ENCODE measurements at places on chromosomes 7 and 10.

DNA sequence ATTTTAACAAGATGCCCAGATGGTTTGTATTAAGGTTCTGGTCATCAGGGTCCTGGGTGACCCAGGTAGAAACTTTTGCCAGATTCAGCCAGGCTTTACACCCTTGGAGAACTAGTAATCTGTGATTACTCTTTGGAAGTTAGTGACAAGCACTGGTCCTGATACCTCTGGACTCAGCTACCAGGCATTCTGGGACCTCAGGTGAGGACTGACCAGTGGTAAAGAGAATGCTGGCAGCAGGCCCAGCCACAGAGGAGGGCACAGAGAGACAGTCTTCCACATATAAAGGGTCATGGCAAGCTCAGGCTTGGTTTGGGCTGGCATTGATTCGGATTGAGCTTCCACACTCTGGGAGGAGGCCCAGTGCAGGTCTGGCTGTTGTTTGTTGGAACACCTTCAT, 112.0 kb upstream of the CHST15 start:
- DNase-seq, result no peak

GRCh38 chr10:17685233-17685840, 41.4 kb downstream of the STAM start:
- no peak for DNase-seq

- no peak for DNase-seq
Observed at GRCh38 chr7:69204943-69205342, 393.3 kb upstream of the AUTS2 start.

DNA sequence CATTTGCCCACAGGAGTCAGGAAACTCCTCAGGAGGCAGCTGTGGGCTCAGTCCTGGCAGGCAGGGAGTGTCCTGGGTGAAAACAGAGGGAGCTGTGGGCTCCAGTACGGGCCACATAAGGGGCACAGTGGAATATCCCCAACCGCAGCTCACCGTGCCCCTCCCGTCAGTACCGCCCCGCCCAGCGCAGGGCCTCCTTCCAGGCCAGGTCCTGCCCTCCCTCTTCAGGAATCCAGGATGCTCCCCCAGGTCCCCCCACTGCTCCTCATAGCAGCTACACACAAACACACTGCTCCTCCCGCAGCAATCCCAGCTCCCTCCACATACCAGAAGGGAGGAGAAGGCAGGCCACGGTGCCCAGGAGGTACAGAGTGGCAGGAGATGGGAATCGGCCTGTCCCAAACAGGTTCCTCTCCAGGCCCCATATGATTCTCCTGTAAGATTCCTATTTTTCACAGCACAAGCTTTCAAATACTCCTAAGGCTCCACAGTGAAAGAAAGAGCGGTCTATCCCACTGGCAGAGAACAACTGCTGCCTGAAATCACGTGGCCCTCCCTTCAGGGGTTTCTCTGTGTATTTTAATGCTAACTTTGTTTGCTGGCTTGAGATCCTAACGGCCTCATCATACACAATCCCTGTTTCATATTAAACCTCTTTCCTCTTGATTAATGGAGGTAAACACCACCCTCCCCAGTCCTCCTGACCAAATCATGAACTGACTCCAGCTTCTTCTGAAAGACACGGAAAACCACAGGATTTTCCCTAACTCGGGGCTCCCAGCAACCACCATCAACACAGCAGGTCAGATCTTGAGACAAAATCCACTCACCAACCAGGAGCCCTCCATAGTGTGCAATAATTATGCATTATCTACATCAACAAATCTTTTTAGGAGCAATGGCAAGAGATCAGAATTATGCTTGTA, 178.7 kb downstream of the TNS3 start:
- DNase-seq, result no peak

DNA sequence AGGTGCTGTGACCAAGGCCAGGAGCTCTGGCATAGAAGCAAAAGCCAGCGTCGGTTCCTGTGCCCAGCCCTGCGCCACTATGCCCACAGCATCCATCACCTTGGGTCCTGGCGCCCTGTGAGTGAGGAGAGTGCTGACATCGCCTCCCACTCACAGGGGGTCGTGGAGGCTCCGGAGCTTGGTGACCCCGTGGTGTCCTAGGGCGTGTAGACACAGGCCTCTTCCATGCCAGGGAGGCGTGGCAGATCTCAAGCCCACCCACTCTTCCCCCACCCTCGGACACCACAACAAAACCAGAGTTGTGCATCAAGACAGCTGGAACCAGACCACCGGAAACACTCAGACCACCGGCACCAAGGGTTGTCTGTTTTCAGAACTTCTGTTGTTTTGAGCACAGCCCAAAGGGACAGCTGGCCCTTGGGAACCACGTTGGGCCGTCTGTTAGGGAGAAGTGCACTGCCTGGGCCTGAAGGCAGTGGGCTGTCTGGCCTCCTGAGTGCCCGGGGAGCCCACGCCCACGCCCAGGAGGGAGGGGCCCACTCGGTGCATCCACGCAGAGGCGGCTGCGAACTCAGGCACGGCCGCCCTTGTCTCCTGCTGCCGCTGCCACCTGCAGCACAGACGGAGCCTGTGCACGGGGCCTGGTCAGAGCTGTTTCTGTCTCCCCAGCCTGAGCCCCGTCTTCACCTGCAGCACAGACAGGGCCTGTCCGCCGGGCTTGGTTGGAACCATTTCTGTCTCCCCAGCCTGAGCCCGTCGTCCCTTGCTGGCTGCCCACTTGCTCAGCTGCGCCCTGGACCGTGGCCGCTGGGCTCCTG, 106.3 kb downstream of the INPP5A start:
- no peak for DNase-seq

DNA sequence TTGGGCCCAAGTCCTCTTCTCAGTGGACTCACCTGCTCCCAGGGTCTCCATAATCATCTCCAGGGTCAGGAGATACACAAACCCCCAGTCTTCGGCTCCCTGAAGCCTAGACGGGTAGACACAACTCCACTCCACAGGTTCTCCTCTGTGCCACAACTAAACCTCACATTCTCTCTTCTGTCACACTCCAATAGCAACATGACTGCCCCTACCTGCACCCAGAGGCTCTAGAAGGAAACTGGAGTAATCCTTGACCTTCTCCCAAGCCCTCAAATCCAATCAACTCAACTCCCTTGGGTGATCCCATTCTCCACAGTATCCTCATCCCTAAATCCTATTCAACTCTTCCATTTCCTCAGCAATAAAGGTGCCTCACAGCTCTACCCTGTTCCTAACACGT, 16.2 kb downstream of the HNRNPF start:
- no peak for DNase-seq

GRCh38 chr10:25105262-25105661, 69.5 kb upstream of the GPR158 start:
- DNase-seq, result no peak

- DNase-seq, result peak; percentile 40
Observed at GRCh38 chr7:33107136-33108066, 1.8 kb downstream of the RP9 start.

GRCh38 chr10:508726-509125, 180.7 kb downstream of the DIP2C start:
- no peak for DNase-seq

- DNase-seq, result no peak
Observed at GRCh38 chr7:137909042-137909441, 62.3 kb upstream of the DGKI start.

DNA sequence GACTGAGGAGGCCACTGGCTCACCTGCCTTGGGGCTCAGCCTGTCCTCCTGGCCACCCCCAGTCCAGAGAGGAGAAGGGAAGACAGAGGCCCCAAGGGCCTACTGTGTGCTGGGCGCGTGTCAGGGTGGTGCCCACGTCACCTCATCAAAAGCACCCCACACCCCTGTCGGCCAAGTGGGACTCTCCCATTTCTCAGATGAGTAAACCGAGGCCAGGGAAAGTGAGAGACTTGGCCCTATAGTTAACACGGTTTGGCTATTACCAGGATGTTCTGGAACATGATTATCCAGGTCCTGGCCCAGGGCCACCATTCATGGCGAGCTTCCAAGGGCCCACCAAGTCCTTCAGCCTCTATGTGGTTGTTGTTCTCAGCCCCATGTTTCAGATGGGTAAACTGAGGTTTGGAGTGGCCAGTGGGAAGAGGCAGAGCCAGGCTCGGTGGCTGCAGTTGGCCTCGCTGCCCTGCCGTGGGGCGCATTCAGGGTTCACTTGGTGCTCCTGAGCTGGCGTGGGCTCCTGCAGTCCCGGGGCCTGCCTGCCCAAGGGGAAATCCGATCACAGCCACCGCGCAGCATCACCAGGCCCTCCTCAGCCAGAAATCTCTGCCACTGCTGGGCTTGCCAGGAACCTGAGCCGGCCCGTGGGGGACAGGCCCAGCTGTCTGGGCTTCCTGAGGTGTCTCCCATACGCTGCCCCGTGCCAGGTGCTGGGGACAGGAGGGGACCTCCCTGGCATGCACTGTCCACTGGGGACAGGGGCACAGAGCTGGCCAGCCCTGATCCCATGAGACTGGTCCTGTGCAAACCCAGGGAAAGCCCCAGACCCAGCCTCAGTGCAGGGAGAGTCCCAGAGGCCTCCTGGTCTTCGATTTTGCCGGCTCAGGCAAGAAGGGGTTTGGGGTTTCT, 117.7 kb upstream of the TNRC18 start:
- no peak for DNase-seq

DNA sequence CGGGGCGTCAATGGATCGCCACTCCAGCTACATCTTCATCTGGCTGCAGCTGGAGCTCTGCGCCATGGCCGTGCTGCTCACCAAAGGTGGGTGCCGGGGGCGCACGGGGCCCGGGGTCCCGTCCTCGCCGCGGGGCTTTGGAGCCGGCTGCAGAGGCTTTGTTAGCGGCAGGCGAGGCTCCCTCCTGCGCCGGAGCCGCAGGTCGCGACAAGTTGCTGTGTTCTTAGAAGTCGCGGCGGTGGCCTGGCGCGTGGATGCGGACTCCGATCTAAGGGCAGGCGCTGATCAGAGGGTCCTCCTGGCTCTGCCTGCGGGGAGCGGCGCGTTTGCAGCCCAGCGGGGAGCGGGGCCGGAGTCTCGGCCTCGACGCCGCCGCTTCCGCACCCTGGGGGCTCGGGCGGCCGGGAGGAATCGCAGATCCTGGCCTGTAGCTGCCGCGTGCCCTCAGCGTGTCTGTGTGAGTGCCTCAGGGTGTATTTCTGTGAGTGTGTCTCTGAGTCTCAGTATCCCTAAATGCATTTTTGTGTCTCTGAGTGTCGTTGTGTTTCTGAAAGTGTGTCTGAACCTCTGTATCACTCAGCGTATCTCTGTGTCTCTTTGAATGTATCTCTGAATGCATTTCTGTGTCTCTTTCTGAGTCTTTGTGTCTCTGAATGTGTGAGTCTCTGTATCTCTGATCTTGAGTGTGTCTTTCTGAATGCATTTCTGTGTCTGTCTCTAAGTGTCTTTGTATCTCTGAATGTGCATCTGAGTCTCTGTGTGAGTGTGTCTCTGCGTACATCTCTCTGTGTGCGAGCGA, 766 bp downstream of the BAMBI start:
- no peak for DNase-seq

DNA sequence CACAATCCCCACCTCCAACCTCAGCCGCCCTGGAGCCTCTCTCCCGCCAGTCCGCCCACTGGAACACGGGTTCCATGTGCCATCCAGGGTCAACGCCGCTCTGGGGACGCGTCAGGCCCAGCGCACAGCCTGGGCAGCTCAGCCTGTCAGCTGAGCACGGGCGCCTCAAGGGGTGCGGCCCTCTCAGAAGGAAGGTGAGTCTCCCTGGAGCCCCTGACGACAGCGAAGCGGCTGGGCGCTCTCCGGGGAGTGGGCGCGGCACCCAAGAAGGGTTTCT, 1.2 kb upstream of the SLC18A3 start:
- no peak for DNase-seq

DNA sequence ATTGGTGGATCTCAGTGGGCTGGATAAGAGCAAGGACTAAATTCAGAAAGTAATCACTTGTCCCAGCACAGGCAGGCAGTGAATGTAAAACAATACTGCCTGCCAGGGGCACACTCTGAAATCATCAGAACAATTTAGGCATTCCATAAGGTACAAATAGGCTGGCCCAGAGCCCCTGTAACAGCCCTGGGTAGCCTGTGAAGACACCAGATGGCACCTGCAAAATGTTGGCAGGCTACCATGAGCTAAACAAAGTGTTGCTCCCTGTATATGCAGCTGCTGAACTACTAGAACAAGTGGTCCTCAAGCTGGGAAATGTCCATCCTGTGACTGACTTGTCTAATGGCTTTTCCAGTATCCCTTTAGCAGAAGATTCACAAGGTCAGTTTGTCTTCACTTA, 3.0 kb upstream of the PRSS37 start:
- peak; percentile 18 for DNase-seq

- peak; percentile 53 for DNase-seq
Observed at GRCh38 chr7:47818796-47819606, 129.3 kb downstream of the PKD1L1 start.

- DNase-seq, result no peak
Observed at GRCh38 chr10:47337310-47337709, 10.9 kb upstream of the RBP3 start.

DNA sequence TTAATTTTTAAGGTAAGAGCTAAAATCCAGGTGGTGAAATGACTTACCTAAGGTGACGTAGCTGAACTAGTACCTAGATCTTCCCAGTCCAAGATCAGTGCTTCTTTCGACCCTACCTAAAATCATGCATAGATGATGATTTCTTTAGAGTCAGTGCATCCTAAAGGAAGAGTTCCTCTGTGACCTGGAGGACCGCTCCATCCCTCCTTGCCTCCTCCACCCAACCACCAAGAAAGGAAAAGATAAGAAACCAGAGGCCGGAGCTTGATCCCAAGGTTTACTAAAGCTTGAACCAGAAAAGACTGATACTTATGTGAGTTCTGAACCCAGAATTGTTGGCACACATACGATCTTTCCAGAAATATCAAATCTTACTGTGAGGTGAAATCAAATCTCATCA, 101.8 kb downstream of the CABCOCO1 start:
- no peak for DNase-seq

DNA sequence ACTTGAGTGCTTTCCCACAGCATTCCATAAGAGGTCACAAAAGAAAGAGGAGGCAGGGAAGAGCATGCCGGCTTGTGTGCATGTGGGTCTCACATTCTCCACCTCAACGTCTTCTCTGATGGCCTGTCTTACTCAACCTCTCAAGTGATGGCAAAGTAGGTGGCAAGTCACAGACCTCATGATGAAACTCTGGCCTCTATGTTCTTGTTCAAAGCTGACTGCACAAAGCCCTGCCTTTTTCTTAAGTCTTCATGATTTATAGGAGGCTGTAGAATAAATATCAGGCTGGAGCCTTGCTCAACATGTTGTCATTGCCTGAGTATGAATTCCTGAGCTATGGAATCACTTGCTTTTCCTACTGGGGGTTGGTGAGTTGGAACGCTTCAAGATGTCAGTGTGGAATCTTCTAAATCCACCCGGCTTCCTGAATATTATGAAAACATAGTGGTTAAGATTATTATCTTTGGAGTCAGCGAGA, 213.6 kb upstream of the INHBA start:
- no peak for DNase-seq

DNA sequence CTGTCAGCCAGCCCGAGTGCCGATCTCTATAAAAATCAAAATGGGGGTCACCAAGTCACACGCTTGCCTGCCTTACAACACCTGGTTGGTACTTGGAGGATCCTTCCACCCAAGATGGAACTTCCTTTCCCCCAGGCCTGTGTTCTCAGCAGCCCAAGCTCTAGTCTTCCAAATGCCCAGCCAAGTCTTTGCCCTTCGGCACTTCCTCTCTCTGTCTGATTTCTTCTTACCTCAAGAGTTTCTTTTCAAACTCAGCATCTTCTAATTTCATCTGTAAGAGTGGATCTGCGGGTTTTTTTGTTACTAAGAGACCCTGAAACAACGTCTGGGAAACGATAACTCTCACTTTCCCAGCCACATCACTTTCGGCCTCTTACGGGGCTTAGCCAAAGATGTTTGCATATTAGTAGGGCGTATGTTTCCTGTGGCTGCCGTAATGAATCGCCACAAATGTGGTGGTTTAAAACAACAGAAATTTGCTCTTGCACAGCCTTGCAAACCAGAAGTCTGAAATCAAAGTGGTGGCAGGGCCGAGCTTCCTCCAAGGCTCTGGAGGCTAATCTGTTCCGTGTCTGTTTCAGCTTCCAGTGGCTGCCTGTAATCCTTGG, 219.9 kb downstream of the TCF7L2 start:
- no peak for DNase-seq

Measured in NCI-H1105 treated with DMSO at 0.1 percent for 48 hours (cell line).